ENCODE measurements at places on chromosomes 2 and 18.

DNA sequence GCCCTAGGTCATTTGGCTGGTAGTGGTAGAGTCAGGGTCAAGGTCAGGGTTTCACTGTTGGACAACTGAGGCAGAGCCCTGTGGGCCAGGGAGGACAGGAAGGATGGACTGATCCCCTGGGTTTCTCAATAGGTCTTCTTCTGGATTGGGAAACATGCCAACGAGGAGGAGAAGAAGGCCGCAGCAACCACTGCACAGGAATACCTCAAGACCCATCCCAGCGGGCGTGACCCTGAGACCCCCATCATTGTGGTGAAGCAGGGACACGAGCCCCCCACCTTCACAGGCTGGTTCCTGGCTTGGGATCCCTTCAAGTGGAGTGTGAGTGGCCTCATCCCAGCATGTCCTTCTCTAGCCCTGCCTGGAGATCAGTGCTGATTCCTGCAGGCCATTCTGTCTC lies 18.1 kb downstream of the VIL1 start:
- no peak for DNase-seq

DNA sequence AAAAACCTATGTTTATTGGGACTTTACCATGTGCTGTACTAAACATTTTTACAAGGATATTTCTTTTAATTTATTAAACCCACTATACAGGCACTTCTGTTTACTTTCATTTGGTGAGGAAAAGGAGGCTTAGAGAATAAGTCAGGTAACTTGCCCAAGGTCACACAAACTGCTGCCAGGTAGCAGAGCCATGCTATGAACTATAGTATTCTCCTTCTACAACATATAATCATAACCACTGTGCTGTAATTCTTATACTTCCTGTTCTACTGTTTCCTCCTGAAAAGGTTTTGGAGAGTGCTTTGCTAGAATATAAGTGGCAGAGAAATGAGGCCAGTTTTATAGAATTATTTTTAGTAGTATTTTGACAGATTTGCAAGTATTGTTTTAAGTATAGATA lies 29.5 kb downstream of the SLC39A10 start:
- no peak for DNase-seq

GRCh38 chr2:69989009-69989408 lies 27.6 kb upstream of the ASPRV1 start:
- DNase-seq: no peak

- no peak for DNase-seq
Measured at GRCh38 chr2:202566286-202566685, 68.5 kb upstream of the FAM117B start.

DNA sequence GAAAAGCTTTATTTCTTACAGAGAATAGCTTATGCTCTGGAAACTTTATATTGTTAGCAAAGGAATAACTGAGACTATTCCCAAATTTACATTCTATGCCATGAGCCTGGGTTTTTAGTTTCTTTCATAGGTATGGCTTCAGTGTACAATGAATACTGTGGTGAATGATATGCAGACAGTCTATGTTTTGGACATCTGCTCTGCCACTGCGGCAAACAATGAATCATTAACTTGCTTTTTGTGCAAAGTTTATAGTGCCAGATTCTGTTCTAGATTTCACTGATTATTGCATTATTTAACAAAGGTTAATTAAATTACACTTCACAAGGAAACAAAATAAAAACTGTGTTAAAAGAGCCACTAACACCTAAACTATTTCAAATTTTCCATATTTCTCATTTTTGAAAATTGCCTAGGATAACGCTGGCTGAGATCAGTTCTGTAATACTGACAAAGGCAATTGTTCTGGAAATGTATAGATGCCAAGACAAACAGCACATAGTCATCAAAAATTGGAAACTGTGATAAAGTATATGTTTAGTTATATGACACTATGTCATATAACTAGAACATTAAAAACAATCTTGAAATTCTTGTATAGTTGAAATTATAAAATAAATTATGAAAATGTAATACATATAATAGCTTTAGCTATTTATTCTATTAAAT lies 74.7 kb downstream of the ITSN2 start:
- no peak for DNase-seq

- no peak for DNase-seq
Measured at GRCh38 chr2:121093692-121094091, 191.3 kb downstream of the TFCP2L1 start.

All from activated CD4-positive, CD25-positive, alpha-beta regulatory T cell treated with anti-CD3 and anti-CD28 coated beads, Interleukin-2, amount 50 U/mL, for 16 hours (primary cell).